ENCODE measurements at places on chromosomes 2 and 18.
A peak's percentile ranks its signal among the peaks of the same experiment; 100 is the strongest.

GRCh38 chr18:46591783-46592391 lies 65.1 kb downstream of the LOXHD1 start:
- DNase-seq = no peak

- DNase-seq = no peak
Measured at GRCh38 chr2:43887176-43887575, 48.4 kb downstream of the ABCG8 start.

DNA sequence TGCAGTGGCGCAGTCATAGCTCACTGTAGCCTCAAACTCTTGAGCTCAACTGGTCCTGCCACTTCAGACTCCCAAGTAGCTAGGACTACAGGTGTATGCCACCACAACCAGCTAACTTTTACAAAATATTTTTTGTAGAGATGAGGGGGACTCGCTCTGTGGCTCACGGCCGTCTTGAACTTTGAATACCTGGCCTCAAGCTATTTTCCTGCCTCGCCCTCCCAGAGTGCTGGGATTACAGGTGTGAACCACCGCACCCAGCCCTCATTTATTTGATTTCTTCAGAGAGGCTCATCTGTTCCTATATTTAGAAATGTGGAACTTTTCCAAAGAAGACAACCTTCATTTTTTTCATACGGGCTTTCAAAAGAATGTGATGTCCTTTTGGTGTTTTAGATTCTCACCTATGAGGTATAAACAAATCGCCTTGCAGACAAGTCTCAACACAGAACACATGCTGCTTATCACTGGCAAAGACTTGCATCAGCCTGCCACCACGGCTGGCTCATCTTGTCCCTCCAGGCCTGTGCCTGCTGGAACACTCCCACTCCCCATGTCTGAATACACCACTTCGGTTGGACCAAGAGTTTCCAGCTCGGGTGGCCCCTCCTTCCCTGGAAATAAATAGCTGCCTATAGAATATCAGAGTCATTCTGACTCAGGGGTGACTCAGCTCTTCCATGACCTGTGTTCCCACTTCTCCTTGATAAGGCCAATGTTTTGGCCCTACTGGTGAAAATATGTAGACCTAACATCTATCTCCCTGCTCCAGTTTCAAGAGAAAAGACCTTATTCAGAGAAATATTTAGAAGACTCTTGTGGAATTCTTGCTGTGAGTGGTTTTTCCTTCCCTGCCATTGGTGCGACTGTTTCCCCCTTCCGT lies 202.6 kb downstream of the TGIF1 start:
- peak; percentile 96 for DNase-seq

- DNase-seq = no peak
Measured at GRCh38 chr2:8779795-8780671, 57.4 kb downstream of the KIDINS220 start.

- no peak for DNase-seq
Measured at GRCh38 chr2:15869396-15869795, 71.0 kb upstream of the MYCN start.

GRCh38 chr2:73091164-73091563 lies 19.7 kb upstream of the SFXN5 start:
- DNase-seq = no peak

- no peak for DNase-seq
Measured at GRCh38 chr18:28159055-28159454, 17.9 kb downstream of the CDH2 start.

- DNase-seq = no peak
Measured at GRCh38 chr2:146265656-146266055, 1579.2 kb upstream of the ACVR2A start.

- no peak for DNase-seq
Measured at GRCh38 chr2:85421260-85422071, 3.0 kb downstream of the SH2D6 start.

- no peak for DNase-seq
Measured at GRCh38 chr2:145112467-145112866, 592.5 kb upstream of the ZEB2 start.

- no peak for DNase-seq
Measured at GRCh38 chr2:216071111-216071851, 10.3 kb downstream of the PECR start.
